ENCODE measurements at places on chromosomes 4 and X. TPM values are rescaled to one million over a fixed set of nuclear protein-coding genes. Genes with fewer than 3 reads are reported as not detected.

DNA sequence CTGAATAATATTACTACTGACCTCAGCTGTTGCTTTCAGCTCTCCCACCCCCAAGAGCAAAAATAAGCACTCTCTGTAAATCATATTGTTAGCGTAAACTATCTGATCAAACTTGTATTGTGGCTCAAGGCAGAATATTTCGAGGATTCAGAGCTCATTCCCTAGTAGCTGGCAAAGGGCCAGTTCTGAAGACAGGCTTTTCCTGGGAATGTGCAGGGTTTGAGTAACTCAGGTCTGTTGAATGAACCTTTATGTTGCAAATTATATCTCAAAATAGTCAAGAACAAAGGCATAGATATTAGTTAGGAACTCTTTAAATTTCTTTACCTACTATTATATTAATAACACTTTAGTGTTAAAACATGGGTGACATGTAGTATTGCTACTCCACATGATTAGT lies 454.9 kb downstream of the CCSER1 start:
- DNase-seq, result no peak

- no peak for DNase-seq
Observed at GRCh38 chr4:80486603-80487002, 151.1 kb downstream of the CFAP299 start.

DNA sequence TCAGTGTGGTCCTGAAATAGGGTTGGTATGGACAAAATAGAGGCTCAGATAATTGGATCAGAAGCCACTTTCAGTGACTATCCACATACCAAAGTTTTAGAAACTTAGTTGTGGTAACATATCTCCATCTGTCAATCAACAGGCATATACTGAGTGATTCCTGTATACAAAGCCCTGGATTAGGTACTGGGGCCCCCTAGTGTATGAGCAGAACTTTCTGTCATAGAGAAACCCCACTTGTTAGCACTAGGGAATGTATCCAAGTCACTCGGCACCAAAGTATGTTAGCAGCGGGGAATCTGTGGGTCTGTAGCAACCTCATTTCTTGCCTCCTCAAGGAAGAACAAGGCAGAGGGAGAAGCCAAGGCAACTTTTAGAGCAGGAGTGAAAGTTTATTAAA lies 50.7 kb downstream of the MAP7D3 start:
- no peak for DNase-seq

GRCh38 chrX:123324625-123325024 lies 140.5 kb downstream of the GRIA3 start:
- DNase-seq, result no peak

DNA sequence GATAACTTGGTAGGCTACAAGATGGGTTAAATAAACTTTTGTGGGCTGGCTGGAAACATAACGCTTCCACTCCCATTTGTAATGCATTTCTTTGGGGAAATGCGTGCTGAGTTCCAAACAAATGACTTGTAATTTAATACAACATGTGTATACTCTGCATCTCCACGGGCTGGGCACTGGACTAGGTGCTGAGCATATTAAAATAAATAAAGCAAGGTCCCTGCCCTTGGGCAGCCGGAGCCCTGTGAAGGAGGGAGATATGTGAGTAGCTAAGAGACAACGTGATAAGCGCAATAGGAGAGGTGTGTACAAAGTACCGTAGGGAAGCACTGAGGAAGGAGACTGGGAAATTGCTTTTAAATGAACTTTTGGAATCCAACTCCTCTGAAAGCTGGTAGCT lies 147.2 kb upstream of the RBPJ start:
- DNase-seq, result no peak

GALNT7 gene
- total RNA-seq, result 138 TPM

DNA sequence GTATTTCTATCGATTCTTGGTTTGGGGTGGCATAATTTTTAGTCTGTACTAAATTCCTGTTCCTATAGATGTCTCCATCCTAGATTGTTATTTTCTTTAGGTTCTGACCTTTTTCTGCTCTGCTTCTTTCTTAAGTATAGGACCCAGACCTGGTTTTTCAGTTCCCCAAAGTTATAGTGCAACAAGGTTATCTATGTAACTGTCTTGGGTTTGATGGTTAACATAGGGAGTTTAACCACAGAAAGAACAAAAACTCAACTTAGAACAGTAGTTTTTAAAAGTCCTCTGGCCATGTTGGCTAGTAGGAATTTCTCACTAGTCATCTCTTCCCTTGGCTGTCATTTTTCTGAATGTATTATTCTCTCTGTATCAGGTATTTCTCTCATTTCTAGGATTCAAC lies 38.8 kb upstream of the MAD2L1 start:
- no peak for DNase-seq

HPGDS gene
- total RNA-seq, result 2.9 TPM

DNA sequence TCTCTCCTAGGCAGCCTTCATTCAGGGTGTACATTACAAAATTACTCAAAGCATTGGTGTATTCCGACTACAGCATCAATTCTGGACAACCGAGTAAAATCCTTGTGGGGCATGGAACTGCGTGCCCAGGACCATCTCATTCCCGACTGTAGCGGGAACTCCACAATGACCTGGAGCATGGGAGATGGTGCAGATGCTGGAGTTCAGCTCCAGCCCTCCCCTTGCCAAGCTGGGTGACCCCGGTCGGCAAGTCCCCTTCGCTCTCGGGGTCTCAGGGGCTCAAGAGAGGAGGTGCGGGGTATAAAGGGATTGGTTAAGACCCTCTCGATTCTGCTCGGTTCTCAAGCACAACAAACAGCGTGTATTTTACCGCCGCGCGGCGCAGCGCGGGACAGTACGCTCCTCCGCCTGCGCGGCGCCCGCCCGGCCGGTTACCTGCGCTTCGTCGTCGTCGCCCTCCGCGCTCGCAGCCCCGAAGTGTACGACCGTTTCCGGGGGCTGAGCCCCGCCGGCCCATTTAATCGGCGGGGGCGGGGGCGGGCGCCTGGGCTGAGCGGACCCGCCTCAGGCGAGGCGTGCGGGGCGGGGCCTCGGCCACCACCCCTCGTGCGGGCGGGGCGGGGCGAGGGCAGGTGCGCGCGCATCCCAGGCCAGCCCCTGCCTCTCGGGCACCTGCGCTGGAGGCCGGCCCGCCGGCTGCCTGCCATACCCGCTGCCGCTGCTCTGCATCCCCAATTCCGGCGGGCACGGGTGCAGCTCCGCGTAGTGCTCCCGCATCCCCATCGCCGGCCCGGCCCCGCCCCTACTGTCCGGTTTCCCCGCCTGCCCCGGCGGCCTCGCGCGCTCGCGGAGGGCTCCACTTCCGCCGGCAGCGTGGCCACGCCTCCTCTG lies at the start of gene G6PD:
Gene G6PD (minus strand): TSS at position 493 of the 891 bp plus-strand sequence. CDS start 691 bp downstream, outside the sequence.
- DNase-seq, result peak; percentile 80

DNA sequence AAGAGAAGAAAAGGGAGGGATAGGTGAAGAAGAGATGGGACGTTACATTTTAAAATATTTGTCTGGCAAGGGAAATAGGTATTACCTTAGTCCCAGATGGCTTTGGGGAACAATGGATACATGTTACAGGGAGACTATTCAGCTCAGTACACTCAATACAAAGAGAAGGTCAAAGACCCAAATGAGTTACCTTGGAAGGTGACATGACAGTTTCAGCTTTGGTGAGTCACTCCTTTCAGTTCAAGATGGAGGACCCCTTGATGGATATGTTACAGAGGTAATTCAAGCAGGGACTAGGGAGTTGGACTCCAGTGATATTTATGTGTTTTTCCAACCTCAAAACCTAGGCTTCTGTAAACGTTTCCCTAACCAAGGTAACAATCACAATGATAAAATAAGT lies 5.0 kb downstream of the NOA1 start:
- no peak for DNase-seq

- DNase-seq, result no peak
Observed at GRCh38 chr4:73259571-73260090, 1.0 kb upstream of the ANKRD17 start.

GRCh38 chrX:129679901-129680300 lies 25.1 kb upstream of the APLN start:
- DNase-seq, result no peak

DNA sequence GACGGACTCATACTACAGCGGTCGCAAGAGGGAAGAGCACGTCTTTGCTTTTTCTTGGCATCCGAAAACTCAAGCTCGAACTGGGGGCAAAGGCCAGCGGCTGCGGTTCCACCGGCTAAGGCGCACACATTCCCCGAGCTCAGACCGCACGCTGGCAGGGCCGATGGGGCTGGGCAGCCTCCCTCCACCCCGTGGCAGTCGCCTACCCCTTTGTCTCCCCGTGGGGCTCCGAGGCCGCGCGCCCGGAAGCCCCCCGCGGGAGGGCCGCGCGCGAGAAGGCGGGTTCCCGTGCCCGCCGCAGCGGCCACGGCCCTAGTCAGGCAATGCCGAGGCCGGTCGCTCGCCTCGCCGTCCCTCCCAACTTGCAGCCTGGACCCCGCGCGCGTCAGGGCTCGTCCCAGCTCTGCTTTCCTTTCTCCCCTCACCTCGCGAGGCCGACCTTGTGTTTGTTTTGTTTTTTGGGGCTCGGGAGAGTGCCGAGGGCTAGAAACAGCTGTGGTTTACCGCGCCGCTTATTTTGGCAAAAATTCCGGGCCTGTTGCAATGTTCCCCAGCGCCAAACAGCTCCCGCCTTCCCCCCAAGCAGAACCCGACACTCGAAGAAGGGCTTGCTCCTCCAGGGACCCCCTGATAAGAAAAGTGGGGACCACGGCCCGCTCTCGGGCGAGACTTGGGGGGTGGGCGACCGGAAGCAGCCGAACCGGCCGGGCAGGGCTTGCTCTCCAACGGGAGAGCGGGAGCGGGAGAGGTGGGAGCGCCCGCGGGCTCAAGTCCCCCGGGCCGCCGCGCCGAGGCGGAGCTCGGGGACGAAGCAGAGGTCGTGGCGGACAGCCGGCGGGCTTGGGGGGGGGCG lies 561 bp upstream of the N4BP2 start:
- peak; percentile 76 for DNase-seq

DNA sequence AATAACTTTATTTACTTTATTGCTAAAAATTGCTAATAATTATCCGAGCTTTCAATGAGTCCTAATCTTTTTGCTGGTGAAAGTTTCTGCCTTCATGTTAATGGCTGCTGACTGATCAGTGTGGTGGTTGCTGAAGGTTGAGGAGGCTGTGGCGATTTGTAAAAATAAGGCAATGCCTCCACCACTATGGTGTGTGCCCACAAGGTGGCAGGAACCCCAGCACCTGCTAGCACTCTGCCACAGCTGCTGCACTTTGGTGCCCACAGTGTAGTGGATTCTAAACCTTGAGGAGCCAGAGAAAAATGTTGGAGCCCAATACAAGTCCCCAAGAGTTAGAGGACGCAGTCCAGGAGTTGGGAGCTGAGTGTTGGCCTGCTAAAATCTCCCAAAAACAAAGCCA lies 1237.1 kb downstream of the PCDH19 start:
- no peak for DNase-seq

- DNase-seq, result no peak
Observed at GRCh38 chrX:12115377-12115776, 22.9 kb upstream of the FRMPD4 start.

- no peak for DNase-seq
Observed at GRCh38 chr4:113325876-113326615, 276.6 kb downstream of the ANK2 start.

- no peak for DNase-seq
Observed at GRCh38 chrX:30690330-30690729, 37.1 kb downstream of the GK start.

TRIM61 gene
- total RNA-seq, result not detected

FOXR2 gene
- not detected for total RNA-seq

- no peak for DNase-seq
Observed at GRCh38 chr4:124092101-124092500, 620.4 kb downstream of the ANKRD50 start.

WDR19 gene
- total RNA-seq, result 13.0 TPM

- DNase-seq, result no peak
Observed at GRCh38 chr4:54104907-54105306, 4.9 kb downstream of the GSX2 start.

RHOXF2B gene
- total RNA-seq, result not detected

PIGA gene
- 14.9 TPM for total RNA-seq

- no peak for DNase-seq
Observed at GRCh38 chr4:42672359-42673081, 15.6 kb upstream of the ATP8A1 start.

DNA sequence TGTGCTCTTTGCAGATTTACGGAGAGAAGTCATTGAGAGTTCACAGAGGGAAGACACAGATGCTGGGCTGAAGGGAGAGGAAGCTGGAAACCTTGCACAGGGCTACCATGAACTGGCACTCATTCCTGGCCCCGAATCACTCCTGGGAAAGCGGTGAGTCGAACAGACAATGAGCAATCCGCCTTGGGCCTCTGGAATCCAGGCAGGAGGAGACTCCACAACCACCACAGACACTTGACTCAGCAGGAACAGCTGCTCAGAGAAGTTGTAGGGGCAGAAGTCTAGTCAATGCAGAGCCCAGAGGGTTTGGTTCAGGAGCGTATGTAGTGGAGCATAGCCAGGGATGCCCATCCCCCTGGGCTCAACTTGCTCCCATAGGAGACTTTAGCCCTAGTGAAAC lies 62.8 kb upstream of the GRIA3 start:
- DNase-seq, result no peak

GRCh38 chr4:48178931-48179330 lies 44.9 kb upstream of the TXK start:
- no peak for DNase-seq

DNA sequence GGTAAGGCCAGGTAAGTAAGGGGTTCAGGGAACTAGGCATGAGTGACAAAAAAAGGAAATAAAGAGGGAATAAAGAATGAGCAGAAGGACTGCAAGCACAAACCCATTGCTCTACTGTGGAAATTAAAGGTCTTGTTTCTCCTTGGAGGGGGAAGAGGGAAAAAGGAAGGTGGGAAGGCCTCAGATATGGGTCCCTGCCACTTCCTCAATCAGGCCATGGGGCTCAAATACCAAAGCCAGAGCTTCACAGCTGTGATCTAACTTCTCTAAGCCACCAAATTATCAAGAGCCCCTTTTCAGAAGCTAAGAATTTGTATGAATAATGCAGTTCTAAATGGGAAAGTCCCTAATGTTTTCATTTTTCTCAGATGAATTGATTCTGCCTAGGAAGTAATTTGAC lies 4.7 kb downstream of the USP51 start:
- no peak for DNase-seq

CHRDL1 gene
- 4.7 TPM for total RNA-seq

DNA sequence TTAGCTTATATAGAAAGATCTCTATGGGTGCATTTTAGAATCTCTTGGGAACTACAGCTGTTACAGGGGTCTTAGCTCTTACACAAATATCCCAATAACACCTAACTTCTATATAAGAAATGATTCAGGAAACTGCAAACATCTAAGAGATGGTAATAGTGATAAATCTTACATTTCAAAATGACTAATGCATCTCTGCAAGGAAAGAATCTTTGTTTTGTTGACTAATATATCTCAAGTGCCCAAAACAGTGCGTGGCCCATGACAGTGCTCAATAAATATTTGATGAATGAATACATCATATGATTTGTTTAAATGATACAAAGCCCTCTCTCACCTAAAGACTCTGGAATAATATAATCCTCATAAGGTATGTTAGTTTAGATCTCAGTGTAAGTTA lies 47.5 kb downstream of the CENPE start:
- DNase-seq, result no peak

DNA sequence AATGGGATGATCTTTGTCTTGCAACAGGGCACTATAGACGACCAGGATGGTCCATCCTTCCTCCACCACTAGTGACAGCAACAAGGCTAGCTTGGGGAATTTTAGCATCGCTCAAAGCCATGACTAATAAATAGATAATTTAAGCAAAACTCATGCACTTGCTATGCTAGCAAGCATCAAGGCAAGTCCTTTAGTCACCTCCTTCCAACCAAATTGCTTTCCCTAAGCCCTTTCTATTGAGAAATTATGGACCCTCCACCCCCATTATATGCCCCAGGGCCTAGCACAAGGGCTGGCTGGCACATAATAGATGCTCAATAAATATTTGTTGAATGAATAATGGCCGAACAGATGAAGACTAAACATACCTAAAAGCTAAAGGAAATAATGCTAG lies 28.6 kb downstream of the SLC16A2 start:
- no peak for DNase-seq

- DNase-seq, result peak; percentile 11
Observed at GRCh38 chr4:3869174-3869572, 103.0 kb downstream of the ADRA2C start.

All from left colon (tissue), 2 donors.